ENCODE measurements at places on chromosomes 11 and 22.

GRCh38 chr11:1647901-1648652 is 18.5 kb downstream of the KRTAP5-5 start:
- no peak for DNase-seq

GRCh38 chr22:37953062-37953436 is 352 bp downstream of the C22orf23 start:
- DNase-seq = no peak

GRCh38 chr22:37492428-37493344 is 6.5 kb upstream of the MFNG start:
- DNase-seq = no peak

DNA sequence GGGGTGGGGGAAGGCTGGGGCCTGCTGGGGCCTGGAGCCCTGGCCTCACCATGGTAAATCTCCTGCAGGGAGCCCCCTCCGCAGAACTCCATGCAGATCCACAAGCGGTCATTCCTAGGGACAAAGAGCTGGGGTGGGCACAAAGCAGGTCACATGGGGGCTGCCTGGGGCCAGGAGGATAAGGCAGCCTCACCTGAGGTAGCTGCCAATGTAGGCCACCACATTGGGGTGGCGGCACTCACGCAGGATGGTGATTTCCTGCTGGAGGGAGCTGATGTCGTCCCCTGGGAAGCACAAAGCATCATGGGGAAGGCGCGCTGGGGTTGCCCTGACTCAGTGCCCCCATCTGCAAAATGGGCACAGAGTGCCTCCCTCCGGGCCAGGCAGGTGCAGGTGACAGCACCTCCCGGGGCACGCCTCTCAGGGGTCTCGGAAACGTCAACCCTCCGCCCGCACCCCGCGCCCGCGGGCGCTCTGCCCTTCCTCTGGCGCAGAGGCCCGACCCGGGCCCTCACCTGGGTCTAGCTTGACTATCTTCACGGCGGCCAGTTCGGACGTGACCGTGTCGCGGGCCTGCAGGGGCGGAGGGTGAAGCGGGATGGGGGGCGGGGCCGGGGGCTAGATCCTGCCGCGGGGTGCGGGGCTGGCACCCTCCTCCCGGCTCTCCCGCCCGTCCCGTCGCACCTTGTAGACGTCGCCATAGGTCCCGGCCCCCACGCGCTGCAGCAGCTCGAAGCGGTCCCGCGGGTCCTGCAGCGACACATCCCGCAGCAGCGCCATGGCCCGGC is 450 bp downstream of the MAP4K2 start:
- no peak for DNase-seq

DNA sequence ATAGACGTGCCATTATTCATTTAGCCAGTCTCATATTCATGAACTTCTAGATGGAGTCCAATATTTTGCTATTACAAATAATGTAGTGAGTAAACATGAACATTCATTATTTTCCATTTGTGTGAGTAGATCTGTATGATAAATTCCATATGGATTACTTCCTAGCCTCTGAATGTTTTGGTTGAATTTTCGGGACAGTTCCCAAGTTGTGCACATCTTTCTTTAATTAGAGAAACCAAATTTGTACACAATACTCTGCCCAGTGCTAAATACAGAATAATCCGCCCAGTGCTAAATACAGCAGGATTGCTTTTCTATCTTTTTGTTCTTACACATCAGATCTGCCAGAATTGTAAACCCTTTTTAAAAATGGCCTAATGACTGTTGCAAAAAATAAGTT is 17.1 kb upstream of the APLP2 start:
- DNase-seq = no peak

- DNase-seq = no peak
These were observed 97.1 kb downstream of the CD44 start for GRCh38 chr11:35235936-35236666.

DNA sequence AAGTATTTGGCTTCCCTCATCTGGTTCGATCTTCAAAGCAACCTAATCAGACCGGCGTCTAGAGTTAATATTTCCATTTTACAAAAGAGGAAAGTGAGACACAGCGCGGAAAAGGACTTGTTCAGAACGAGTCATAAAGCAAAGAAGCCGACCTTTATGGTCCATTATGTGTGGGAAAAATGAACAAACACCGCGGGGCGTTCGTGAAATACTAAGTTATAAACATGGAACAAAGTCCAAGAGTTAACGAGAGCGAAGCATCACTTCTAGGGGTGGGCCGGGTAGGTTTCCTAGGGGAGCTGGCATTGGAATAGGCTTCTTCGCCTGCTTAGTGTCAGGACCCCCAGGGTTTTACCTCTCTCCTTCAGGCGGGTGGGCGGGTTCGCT is 575 bp downstream of the DUSP18 start:
- no peak for DNase-seq

- no peak for DNase-seq
These were observed 346.6 kb upstream of the CCDC179 start for GRCh38 chr11:23206741-23207336.

DNA sequence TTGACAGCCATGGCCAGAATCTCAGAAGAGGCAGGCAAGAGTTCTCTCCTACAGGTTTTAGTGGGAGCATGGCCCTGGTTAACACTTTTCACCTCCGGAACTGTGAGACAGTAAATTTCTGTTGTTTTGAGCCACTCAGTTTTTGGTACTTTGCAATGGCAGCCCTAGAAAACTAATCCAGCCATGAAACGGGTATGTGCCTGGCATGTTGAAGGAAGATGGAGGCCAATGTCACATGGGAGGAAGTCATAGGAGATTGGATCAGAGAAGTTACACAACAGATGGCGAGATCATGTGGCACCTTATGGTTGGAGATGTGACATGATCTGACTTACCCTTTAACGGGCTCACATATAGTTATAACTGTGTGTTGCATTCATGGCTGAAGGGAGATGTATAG is 63.2 kb upstream of the EED start:
- DNase-seq = no peak

GRCh38 chr11:120136356-120136755 is 1.6 kb downstream of the TRIM29 start:
- DNase-seq = no peak

- no peak for DNase-seq
These were observed 2.9 kb upstream of the MTFP1 start for GRCh38 chr22:30422481-30423300.

DNA sequence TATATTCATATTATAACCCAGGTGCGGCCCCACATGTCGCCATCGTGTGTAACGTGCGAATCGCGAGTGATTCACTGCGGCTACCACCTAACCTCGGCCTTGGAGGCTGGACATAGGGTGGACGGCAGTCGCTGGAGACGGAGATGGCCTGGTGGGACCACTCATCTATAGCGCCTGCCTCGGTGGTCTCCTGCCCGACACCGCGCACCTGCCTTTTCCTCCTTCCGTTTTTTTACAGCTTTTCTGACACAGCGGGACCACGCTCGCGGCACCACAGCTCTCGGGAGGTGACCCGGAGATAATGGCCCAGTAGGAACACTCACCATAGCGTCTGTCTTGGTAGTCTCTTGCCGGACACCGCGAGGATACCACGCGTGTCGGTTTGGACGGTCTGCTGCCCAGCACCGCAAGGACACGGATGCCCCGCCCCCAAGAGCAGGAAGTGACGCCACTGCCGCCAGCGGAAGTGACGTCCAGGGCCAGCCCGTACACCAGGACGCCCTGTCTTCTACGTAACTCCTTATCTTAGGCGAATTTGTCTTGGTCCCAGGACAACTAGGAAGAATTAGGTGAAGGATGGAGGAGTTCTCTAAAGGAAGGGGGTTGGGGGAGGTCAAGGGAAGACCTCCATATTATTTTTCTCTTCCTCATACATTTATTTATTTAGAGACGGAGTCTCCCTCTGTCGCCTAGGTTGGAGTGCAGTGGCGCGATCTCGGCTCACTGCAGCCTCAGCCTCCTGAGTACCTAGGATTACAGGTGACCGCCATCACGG is 6.4 kb downstream of the SNU13 start:
- peak; percentile 66 for DNase-seq

GRCh38 chr11:16204261-16204660 is 152.1 kb downstream of the SOX6 start:
- no peak for DNase-seq

DNA sequence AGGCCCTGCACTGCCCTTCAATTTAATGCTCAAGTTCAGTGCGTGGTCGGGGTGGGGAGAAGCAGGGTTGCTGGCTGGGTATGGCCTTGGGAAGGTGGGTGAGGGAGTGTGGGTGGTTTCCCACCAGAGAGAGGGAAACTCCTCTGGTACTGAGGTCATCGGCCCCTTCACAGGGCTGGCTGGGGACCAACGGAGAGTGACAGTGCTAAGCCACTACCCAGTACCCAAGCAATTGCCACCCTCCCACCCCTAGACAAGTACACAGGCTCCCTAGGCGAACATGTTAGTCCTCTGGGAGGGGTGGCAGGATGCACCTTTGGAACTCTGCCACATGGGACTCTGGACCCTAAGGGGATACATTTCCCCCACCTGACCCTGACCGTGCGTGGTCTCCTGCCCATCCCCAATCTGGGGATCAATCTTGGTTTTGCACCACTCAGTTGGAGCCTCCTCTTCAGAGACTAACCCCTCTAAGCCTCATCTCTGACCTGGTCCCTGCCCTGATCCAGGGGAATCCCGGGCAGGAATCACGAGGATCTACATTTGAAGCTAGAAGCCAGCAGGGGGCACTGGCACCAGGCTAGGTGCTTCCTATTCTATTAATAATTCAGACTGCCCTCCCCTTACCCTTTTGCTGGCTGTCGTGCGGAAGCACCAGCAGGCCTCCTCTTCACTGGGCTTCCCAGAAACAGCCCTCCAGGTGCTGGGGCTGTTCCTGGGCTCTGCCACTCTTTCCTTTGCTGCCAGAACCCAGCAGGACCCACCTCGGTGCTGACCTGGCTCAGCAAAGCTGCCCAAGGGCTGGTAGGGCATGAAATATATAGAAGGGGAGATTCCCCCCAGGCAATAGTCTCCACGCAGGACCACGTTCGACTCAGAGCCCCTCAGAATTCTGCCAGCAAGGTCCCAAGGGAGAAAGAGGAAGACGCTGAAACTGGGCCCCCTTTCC is 377.7 kb downstream of the TENM4 start:
- DNase-seq = no peak

GRCh38 chr11:69000831-69001242 is 12.2 kb downstream of the MRGPRF start:
- no peak for DNase-seq

DNA sequence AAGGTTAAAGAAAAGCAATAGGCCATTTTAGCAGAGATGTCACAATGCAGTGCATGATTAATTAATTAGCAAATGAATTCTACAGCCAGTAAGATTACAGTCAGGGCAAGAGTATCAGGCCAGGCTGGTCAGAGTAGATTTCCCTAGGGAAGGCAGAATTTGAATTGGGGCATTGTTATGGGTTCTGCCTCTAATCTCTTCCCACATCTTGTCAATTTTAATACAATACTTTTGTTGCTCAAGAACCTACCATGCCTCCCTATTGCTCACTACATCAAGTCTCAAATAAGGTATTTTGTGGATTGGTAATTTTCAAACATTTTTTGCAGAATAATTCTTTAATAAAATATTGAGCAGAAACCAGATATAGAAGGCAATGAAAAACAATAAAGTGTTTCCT is 103.7 kb downstream of the CCDC81 start:
- DNase-seq = no peak

DNA sequence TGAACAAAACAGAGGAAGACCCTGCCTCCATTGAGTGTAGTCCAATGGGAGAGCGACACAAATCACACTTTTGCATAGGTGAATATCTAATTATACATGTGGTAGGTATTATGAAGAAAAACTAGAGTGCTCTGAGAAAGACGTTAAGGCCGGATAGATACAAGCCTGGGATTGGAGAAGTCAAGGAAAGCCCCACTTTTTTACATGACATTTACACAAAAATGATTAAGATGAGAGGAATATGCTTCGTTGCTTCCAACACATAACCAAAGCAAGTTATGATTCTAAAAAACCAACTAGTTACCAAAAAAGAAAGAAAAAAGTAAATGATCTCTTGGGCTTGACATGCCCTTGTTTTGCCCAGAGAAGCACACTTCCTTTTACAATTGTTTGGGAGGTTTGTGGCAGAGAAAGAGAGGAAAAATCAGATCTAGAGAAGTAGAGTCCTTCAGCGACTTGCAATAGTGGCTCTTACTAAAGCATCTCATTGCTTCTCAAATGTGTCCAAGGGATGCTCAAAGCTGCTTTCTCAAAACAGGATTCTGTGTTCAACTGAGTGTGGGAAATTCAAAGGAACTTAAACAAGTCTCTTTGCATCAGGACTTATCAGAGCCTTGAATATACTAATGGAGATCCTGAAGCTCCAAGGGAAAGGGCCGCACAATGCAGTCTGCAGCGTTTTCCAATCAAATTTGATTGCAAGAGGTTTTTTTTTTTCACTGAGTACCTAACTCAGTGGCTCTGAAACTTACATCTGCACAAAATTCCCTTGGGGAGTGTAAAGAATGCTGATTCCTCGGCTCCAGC is 38.8 kb downstream of the FLI1 start:
- no peak for DNase-seq

DNA sequence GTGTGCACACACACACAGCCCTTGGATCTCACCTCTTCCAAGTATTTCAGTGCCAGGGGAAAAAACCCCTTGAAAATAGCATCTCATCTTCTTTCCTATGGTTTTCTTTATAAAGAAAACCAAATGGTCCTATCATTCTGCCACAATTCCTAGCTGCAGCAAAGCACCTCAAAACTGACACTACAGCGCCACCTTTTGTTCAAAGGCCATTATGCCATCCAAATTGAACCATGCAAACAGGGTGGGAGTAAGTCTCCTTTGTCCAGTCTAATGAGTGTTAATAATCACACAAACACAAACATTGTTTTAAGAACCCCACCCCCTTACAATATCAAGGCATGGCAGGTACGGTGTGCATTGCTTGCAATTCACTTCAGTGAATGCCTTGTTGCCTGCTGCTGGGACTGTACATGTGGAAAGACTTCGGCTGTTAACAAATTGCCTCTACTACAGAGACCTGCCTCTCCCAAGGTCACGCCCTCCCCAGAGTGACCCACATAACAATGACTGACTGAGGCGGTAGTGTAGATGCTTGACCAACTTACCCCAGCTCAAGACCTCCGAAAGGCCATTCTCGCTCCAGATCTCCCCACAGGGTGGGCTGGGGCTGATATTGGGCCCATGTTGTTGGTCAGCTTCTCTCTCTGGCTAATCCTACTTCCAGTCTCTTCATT is 31.7 kb downstream of the FAM181B start:
- DNase-seq = no peak

- no peak for DNase-seq
These were observed 62.1 kb upstream of the ARFGAP3 start for GRCh38 chr22:42919199-42919598.

- no peak for DNase-seq
These were observed 536.8 kb downstream of the MIAT start for GRCh38 chr22:27194096-27194748.

DNA sequence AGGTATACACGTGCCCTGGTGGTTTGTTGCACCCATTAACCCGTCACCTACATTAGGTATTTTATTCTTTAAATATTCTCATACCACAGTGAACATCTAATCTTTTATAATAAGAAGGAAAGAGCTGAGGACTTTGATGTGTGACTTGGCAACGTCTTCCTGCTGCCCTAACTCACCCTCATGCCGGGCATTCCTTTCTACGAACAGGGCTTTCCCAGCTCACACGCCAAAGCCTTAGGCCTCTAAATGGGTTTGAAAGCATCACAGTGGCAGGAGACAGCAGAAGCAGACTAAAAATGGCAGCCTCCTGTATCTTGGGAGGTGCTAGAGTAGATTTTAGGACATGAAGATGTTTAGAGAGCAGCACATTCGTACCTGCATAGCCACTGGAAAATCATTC is 52.6 kb downstream of the CLTCL1 start:
- no peak for DNase-seq

All from CMK (cell line).